Naive thymus-derived CD8-positive, alpha-beta T cell (primary cell): ENCODE measurements at places on chromosomes 6 and 20.

DNA sequence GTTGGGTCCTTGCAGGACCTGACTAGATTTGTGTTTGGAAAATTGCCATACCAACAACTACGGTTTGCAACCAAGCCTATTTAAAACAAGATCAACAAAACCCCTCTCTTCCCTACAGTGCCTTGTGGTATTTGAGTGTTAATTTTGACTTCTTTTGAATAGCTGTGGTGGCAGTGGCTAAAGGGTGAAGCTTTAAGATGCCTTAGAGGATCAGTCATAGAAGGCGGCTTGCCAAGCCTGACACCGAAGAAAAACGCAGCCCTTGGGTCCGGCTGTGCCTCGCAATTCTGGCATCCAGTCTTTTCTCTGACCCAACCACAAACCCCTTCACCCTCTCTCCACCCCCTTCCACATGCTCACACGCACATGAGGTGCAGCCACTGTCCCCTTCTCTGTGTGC lies 32.6 kb downstream of the BMP6 start:
- DNase-seq: no peak

DNA sequence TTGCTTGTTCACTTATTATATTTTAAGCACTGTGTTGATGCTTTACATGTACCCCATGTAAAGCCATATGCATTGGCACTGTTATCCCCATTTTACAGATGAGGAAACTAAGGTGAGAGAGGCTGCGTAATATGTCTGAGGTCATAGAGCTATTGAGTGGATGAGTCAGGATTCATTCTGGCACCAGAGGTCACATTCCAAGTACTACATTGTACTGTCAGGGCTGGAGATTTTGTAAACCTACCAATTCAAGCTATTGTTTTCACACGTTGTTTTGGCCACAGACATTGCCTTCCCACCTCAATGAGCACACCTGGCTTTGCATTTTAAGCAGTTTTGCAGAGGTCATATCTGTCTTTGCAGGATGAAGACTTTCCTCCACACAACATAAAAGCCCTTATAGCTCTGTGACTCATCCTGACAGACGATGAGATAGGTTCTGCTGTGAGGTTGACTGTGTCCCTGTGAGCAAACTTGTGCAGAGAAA lies 33.2 kb downstream of the ANKS1A start:
- DNase-seq: no peak

GRCh38 chr6:30618270-30618797 lies 694 bp downstream of the MRPS18B start:
- no peak for DNase-seq

DNA sequence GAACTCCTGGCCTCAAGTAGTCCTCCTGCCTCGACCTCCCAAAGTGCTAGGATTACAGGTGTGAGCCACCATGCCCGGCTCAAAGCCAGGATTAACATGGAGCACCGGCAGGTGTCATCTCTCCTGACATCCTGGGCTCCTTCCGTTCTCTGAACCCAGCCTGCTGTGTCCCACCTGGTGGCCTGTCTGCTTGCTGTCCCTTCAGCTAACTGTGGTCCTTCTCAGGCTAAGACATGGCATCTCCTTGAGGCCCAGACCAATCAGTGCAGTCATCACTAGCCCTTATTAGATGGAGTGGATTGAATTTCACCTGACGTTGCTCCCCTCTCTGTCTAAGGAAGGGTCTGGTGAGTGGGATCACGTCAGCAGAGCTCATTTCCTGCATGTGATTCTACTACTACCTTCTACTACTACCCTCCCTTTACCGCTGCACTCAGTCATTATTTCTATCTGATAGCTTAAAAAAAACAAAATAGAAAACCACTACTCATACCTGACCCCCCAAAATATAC lies 28.0 kb upstream of the SYNJ2 start:
- DNase-seq: no peak

DNA sequence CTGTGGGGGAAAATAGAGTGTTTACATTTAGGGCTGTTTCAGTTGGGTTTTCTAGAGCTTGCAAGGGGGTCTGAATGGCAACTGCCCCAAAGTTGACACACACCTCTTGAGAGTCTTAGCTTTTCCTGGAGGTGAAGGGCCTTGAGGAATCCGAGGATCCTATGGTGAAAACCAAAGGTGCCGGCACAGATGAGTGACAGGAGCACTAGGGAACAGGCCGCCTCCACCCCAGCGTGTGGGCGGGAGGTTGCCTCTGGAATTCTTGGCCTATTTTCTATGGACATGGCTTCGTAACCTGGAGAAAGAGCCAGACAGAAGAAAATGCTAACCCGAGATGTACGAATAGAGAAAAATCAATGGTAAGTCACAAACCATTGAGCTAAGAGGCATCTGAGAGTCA lies 283.2 kb upstream of the FOXQ1 start:
- no peak for DNase-seq

DNA sequence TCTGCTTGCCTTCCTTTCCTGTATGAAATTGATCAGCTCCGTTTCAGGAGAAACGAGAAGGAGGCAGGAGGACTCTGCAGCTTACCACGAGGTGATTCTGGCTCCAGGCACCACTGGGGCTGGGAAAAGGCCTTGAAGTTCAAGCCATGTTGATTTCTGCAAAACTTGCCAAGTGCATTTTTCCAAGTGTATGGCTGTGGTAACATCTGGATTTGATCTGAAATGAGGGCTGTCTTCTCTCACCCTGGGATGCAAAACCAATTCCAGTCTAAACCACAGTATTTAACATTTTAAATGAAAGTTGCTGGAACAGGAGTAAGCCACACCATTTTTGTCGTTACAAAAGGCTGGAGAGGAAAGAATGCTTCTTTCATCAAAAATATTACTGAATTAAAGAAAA lies 36.1 kb upstream of the FAM210B start:
- no peak for DNase-seq

DNA sequence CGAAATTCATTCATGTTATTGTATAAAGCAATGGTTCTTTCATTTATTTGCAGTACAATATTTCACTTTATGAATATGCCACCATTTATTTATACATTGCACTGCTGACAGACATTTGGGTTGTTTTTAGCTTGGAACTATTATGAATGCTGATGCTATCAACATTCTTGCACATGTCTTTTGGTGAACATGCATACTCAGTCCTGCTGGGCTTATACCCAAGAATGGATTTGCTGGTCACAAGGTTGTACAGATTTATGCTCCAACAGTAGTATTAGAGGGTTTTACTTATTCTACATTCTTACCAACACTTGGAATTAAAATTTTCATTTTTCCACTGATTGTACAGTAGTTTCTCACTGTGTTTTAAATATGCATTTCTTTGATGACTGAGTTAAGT lies 126.2 kb downstream of the PTPRK start:
- DNase-seq: no peak

- no peak for DNase-seq
Observed at GRCh38 chr6:88111991-88112390, 54.2 kb downstream of the CNR1 start.

GRCh38 chr6:12748411-12748810 lies 31.8 kb downstream of the PHACTR1 start:
- no peak for DNase-seq

DNA sequence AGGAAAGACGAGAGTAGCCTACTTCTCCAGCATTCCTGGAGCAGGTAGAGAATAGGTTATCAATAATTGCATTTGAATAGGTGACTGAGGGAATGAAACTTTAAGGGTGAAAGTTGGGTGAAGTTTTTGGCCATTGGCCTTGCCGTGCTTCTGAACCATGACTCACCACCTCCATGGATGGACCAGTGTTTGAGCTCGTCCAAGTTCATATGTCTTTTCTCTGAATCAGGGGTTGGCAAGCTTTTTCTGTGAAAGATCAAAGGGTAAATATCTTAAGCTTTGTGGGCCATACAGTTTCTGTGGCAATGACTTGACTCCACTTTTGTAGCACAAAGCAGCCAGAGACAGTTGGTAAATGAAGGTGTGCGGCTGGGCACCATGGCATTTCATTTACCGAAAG lies 31.8 kb downstream of the SNRNP48 start:
- DNase-seq: no peak

DNA sequence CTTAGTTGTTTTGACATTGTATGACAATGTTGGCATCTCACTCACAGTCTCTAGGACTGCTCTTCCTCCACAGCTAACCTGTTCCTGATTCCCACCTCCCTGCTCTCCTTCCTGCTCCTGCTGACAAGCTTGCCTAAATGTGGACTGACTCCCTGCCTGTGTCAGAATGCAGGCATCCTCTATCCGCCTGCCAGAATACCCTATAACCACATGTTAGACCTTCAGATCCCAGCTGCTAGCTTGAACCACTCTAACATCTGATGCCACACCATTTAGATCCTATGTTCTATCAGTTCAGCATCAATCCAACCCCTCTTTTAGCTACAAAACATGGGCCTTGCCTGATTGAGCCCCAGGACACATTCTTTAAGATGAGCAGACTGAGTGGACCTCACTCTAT lies 12.2 kb downstream of the FILIP1 start:
- DNase-seq: no peak

DNA sequence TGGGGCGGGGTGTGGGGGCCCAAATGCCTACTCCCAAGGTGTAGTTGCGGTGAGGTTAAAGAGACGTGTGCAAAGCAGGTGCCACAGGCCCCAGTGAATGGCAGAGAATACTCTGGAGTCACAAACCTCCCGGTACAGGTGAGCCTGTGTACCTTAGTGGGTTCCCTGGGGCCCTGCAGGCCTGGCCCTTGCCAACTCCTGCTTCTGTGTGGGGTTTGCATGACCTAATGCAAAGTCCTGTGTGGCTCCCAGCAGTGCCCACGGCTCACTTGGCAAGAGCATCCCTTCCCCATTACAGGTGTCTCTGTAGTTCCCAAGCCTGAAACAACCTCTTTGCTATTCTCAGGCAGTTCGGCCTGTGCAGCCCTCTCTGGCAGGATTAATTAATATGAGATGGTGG lies 17.5 kb downstream of the SPDEF start:
- no peak for DNase-seq

DNA sequence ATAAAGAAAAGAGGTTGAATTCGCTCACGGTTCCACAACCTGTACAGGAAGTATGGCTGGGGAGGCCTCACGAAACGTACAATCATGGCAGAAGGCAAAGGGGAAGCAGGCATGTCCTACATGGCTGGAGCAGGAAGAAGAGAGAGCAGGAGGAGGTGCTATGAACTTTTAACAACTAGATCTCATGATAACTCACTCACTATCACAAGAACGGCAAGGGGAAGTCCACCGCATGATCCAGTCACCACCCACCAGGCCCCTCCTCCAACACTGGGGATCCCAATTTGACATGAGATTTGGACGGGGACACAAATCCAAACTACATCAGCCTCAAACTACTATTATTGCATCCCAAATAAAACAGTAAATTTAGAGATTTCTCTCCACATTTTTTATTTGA lies 53.6 kb upstream of the CST7 start:
- no peak for DNase-seq

- DNase-seq: no peak
Observed at GRCh38 chr20:17675519-17676377, 6.3 kb downstream of the RRBP1 start.

DNA sequence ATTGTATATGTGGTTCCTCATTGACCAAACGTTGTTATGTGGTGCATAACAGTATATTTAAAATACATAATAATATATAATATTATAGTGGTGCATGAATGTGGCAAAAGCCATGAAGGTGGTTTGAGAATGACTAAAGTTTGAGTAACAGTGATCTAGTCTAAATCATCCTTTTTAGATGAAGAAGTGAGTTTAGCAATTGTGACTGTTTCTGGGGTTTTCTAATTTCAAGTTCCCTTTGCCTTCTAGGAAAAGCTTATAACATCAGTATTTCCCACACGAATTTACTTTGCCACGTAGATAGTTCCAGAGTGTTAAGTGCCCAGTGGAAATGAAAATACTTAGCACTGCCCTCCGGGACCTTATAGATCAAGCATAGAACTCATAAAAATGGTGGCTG lies 40.9 kb downstream of the ARFGEF2 start:
- DNase-seq: no peak

- no peak for DNase-seq
Observed at GRCh38 chr20:32244150-32244823, 33.2 kb upstream of the KIF3B start.

- no peak for DNase-seq
Observed at GRCh38 chr6:13653296-13653695, 38.2 kb downstream of the NOL7 start.

- DNase-seq: no peak
Observed at GRCh38 chr20:23361119-23361475, 885 bp upstream of the GZF1 start.

DNA sequence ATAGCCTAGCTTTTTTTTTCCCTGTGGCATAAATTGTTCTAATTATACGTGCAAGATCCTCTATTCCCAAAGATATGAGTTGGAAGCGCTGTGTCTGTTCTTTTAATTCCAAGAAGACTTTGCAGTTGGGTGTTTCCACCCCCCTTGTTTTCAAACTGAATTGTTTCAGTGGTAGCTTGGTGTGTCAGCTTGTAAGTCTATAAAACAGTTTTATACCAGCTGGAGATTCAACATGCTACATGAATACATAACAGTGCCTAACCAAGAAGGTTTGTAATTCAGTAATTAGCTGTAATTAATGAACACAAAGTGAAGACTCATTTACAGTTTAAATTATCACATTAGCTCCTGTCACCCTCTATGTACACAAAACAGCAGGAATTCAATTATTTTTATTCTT lies 154.0 kb downstream of the ZNF217 start:
- DNase-seq: no peak

DNA sequence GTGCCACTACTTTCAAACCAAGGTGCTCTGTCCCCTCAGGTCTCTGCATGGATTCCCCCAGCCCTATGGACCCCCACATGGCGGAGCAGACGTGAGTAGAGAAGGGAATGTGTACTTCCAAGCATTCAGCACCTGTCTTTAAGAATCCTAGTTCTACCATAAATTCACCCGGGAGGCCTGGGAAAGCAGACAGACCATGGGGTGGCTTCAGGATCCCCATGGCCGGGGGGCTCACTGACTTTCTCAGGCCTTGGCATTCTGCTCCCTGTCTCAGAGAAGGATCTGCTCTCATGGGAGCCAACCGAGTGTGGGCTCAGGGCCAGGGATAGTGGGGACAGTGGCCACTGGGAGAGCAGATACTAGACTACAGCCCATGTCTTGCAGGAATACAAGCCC lies 2.3 kb downstream of the CDC25B start:
- no peak for DNase-seq

DNA sequence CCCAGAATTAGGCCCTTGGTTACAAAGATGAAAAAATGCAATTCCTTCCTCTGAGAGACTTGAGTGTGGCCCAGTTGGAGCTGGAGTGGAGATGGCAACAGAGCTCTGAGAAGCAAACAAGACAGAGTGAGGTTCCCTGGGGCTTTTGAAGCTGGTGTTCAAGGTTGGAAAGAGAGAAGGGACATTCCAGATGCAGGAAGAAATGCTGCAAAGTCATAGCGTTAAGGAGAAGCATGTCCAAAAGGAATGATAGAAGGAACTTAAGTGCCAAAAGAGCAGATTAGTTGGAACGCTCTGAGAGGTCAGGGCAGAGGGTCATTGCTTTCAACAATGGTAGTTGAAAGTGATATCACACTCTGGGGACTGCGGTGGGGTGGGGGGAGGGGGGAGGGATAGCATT lies 251.8 kb downstream of the TBC1D7 start:
- no peak for DNase-seq

- DNase-seq: no peak
Observed at GRCh38 chr6:15547400-15547799, 115.4 kb downstream of the DTNBP1 start.

GRCh38 chr20:62595069-62595468 lies 47.2 kb upstream of the SLCO4A1 start:
- DNase-seq: no peak

- DNase-seq: no peak
Observed at GRCh38 chr6:157288575-157288974, 34.7 kb downstream of the TMEM242 start.

- DNase-seq: no peak
Observed at GRCh38 chr6:90261801-90262200, 34.8 kb downstream of the BACH2 start.

- DNase-seq: no peak
Observed at GRCh38 chr6:154617175-154617574, 106.7 kb upstream of the CNKSR3 start.
